ENCODE measurements at places on chromosomes 5 and 9.

GRCh38 chr5:136420168-136420898 is 55.0 kb upstream of the TRPC7 start:
- DNase-seq, result no peak

- DNase-seq, result no peak
These were observed 173.0 kb upstream of the MAP1B start for GRCh38 chr5:71934322-71934721.

DNA sequence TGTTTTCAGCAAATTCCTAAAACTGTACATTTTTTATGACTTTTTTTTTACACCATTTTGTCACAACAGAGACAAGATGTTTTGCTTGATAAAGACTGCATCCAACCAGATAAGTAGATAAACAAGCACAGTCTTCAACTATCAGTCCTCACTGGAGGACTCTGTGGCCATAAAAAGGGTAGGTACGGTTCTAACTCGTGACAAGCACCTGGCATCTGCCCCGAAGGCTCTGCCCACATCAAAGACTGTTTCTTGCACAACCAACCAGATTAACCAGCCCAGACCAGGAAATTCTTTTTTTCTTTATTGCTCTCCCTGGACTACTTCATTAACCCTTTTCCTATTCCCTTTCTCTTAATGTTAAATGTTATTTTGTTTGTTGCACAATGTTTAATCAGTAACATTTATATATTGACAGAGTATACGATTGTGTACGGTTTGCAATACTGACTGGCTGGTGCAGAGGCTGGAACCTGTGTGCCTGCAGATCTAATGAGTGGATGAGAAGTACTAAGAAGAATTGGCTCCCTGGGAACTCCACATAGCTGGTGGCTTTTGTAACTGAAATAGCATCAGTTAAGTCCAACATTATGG is 74.1 kb downstream of the SERINC5 start:
- DNase-seq, result no peak

DNA sequence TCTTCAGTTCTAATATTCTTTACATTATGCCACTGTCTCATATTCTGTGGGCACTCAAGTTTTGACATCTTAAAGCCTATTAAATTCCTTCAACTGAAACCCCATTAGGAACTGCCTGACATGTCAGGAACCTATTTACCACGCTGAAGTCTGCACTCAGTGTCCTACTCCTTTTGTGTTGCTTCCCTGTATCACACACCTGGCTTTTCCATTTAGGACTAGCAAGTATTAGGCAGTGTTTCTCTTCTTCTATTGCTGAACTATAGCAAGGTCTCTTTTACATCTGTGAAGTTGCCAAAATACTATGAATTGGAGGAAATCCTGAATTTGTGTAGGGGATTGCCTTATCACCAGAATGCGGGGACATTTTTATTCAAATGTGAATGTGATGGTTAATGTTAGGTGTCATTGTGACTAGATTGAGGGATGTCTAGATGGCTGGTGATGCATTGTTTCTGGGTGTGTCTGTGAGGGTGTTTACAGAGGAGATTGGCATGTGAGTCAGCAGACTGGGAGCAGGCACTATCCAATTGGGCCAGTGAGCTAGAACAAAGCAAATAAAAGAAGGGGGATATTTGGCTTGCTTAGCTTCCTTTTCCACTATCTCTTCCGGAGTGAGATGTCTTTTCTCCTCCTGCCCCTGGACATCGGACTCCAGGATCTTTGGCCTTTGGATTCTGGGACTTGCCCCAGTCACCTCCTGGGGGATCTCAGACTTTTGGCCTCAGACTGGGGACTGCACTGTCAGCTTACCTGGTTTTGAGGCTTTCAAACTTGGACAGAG is 21.2 kb upstream of the VCAN start:
- DNase-seq, result no peak

DNA sequence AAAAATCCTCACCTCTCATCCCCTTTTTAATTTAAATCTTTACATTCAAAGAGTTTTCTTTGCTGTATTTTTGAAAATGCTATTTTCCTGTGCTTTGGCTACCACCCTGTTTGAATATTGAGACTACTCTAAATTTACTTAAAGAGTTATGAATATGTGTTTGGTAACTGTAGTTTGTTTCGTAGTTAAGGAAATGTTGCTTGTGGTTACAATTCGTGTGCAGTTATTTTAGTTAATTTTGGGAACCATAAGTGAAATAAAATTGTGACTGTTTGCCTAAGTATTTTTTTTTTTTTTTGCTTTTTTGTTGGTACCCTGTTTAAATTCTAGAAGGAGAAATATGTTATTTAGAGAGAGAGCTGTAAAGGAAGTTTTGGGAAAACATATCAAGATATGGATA is 78.7 kb downstream of the XRCC4 start:
- no peak for DNase-seq

GRCh38 chr5:179596421-179596820 is 27.1 kb downstream of the HNRNPH1 start:
- no peak for DNase-seq

DNA sequence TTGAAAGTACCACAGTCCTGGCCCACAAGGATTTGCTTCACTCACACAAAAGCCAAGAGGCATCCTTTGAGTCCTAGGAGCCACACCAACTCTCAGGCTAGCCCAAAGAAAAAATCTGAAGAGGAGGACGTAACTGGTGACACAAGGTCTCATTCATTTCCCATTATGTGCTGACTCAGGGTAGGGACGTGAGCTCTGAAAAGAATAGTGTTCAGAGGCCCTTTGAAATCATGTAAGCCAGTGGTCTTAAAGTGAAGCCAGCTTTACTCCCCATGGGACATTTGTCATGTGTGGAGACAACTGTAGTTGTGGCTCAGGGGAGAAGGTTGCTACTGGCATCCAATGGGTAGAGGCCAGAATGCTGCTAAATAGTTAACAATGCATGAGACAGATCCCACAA is 332.4 kb downstream of the KCTD16 start:
- DNase-seq, result no peak

Measured in midbrain (tissue), 1 donor.